Karpas-422 (cell line): ENCODE measurements at places on chromosomes 6 and 20.

GRCh38 chr20:43827940-43828562 lies 86.6 kb upstream of the TOX2 start:
- DNase-seq, result no peak

- DNase-seq, result no peak
Observed at GRCh38 chr6:44569931-44570385, 182.5 kb downstream of the CDC5L start.

- DNase-seq, result no peak
Observed at GRCh38 chr6:128600397-128600951, 80.1 kb upstream of the PTPRK start.

DNA sequence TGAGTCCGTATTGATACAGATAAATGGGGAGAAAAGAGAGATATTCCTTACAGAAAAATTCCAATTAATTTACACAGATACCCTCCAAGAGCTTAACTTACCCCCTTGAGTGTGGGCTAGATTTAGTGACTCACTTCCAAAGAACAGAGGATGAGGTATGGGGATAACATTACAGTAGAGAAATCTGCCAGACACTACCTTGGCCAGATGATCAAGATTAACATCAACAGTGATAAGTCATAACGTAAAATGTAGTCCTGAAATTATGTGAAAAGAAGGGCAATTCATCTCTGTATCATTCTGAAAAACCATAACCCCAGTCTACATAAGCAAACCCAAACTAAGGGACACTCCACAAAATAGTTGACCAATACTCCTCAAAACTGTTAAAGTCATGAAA lies 69.3 kb downstream of the PDSS2 start:
- DNase-seq, result no peak

DNA sequence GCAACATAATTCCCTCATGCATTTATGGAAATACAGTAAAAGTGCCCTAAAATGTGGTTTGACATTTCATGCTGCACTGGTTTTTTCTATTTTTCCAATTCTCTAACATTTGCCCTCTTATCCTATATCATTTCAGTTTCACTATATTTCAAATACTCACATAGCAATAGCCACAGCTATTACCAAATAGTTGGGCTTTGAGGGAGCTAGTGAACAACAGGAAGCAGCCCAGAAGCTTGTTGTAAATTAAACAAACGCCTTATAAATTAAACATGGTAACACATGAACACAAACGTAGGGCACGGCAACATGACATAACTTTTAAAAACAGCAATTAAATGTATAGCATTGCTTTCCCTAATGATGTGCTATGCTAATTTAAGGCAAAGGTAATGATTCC lies 469.0 kb downstream of the CDC5L start:
- no peak for DNase-seq

DNA sequence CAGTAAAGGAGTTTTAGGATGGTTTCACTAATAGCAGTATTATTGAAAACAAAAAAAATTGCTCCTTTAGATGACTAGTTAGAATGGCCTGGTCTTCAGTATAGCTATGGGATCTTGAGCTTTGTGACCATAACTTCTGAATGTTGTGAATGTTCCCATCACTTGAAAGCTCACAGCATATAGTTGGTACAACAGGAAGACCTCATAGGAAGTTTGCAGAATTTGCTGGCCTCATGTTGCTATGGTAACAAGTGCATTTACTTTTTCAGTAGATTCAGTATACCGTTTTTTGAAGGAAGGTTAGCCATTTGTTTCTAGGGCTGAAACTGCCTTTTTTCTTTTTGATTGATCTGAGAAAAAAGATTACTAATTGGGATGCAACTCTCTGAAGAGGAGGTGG lies 8.3 kb downstream of the PHF3 start:
- no peak for DNase-seq

GRCh38 chr6:112879920-112880413 lies 532.8 kb downstream of the RFPL4B start:
- DNase-seq, result peak; percentile 83

GRCh38 chr6:126312013-126312665 lies 27.8 kb upstream of the CENPW start:
- no peak for DNase-seq

DNA sequence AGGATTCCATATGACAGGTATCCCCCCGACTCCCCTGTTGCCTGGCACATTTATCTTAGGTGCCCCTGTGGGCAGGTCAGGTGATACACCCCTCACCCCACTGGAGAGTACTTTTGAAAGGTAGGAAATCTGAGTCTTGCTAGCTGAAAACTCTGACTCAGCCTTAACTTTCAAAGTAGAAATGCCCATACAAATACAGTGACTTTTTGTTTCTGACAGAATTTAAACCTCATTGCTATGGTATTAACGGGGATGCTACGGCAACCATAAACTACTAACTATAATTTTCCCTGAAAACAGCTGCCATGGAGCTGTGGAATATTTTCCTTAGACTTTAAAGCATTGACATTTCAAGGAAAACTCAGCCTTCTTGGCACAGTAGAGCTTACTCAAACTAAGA lies 536.0 kb downstream of the RFPL4B start:
- DNase-seq, result no peak

DNA sequence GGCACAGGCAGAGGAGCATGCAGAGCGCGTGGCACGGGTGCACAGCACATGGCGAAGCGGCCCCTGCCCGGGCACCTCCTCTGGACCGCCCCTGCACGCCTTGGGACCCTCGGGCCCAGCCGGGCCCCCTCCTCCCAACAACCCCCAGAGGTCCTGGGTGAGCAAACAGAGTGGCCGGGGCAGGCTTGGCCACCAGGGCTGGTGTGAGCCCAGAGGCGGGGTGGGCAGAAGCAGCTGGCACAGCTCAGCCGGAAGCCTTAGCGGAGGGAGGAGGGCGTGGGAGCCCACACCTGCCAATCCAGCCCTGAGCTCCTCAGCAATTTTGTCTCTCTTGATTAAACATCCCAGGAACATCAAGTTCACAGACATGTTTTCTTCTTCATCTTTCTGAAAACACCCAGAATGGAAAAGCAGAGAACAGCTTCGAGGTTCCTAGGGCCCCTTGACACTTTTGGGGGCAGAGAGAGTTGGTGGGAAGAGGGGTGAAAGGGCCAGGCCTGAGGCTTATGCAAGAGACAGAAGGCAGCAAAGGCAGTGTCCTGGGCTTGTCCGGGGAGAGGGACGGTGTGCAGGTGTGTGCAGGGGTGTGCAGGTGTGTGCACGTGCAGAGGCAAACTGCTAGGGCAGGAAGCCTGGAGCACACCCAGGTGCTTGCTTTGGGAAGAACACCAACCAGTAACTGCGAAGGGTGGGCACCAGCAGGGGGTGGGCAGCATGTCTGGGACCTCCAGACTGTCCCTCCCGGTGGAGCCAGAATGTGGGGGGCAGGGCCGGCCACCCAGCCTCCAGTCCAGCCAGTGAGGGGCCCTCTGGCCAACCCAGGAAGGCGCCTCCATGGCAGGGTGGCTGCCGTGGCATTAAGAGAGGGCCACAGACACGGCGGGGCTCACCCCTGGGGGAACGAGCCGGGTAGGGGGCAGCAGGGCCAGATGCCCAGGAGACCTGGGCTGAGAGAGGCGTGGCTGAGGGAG lies 4.8 kb downstream of the HRH3 start:
- no peak for DNase-seq

DNA sequence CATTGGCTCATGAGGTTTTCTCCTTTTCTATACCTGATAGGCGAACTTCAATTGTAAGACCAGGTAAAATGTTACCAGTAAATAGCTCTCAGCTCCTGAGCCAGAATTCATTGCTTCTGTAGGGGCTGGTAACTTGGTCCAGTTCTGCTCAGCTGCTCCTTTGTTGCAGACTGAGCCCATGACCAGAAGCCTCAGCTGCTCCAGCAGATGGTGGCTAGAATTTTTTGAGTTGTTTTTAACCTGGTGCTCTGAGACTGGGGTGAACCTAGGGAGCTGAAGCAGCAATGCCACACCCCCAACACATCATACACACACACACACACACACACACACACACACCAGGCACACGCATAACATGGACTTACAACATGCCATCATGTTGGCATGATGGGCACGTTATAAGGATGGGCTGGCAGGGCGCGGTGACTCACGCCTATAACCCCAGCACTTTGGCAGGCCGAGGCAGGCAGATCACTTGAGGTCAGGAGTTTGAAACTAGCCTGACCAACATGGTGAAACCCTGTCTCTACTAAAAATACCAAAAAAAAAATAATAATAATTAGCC lies 103.1 kb downstream of the QRSL1 start:
- no peak for DNase-seq

DNA sequence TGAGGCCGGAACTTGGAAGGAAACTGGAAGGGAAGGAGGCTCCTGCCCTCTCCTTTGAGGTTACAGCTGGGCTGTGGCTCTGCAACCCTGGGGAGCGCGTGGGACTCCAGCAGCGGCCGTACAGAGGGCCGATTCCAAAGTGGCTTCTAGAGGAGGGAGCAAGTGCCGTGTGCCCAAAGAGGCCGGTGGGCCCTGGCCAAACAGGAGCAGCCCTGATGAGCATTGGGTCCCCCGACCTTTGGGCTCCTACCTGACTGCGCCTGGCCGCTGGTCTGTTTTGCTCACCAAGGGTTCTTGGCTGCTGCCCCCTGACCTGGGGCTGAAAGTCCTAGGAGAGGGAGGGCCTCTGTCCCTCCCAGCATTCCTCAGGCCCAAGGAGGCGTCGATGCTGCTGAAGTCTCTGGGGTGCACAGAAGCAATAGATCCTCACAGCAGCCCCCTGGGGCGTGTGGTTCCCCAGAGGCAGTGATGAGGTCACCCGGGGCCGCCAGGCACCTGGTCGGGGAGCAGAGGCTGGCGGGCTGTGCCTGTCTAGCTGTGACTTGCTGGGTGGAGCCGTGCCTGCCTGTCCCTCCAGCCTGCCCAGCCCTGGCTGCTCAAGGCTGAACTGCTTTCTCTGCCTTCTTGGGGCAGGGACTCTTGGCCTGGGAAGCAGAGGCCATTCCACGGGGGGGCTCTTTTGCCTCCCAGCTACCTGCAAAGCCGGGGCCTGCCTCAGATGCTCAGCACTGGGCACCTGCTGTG lies 9.8 kb downstream of the RBM38 start:
- DNase-seq, result peak; percentile 96

DNA sequence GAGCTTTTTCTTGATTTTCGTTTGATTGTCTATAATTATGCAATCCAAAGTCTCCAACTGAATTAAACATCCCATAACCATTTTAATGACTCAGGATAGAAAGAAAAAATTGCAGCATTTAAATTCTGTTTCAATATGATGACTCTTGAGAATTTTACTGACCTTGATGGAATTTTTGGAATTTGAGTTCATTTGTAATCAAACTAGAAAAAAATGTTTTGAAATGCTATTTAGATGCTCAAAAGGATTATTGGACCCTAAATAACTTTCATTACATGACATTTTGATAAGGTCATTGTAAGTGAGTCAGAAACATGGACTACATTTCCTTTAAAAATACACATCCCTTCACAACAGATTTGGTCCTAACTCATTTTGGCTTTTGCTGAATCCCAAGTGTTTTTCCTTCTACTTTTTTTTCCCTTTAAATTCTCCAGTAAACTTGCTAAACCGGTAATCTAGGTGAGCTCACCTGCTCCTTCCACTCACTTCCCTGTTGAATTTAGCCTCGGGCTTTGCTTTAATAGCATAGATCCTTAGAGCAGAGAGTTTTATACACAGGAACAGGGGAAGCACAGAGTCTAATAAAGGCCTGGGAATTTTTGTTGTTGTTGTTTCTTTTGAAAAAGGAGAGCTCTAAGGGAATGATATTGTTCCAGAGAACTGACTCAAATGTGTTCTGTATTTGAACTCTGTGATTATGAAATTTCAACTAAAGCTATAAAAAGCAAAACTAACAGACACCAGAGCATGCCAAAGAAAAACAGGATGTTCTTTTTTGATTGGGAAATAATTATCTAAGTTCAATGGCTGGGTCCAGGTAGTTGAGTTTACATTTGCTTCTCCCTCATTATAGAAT lies 1088.2 kb upstream of the CITED2 start:
- no peak for DNase-seq

DNA sequence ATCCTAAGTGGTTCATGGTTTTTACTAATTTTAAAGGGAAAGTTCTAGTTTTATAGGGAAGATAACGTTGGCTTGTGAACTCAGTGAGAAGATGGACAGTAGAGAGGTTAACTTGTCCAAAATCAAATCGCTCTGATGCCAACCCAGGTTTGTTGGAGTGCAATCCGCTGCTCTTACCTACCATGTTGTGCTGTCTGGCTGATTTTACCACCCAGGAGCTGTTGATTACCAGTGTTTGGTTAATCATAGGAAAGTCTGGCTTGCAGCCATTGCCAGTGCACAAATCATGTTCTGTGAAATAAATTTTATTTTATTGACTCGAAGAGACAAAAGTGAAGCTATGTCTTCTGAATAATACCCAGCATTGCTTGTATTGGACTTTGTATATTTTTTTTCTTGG lies 92.4 kb downstream of the PLCB4 start:
- no peak for DNase-seq

- no peak for DNase-seq
Observed at GRCh38 chr6:34523441-34524206, 32.5 kb downstream of the SPDEF start.

GRCh38 chr6:39310542-39310941 lies 3.7 kb downstream of the KCNK17 start:
- no peak for DNase-seq

DNA sequence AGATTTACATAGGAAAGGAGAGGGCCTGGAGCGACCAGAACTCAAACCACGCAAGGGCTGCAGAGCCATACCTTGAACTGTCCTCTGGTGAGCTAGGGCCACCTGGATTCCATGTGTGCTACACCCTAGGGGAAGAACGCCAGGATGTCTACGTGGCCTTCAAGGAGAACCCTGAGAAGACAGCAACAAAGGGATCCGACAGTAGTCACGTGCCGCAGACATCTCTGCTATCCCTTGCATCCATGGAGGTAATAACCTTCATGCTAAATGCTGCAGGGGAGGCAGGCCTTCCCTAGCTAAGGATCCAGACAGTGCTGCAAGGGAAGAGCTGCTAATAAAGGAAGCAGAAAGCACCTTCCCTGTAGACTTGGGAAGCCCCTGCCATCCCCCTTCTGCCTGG lies 52.9 kb downstream of the NOL4L start:
- DNase-seq, result no peak

DNA sequence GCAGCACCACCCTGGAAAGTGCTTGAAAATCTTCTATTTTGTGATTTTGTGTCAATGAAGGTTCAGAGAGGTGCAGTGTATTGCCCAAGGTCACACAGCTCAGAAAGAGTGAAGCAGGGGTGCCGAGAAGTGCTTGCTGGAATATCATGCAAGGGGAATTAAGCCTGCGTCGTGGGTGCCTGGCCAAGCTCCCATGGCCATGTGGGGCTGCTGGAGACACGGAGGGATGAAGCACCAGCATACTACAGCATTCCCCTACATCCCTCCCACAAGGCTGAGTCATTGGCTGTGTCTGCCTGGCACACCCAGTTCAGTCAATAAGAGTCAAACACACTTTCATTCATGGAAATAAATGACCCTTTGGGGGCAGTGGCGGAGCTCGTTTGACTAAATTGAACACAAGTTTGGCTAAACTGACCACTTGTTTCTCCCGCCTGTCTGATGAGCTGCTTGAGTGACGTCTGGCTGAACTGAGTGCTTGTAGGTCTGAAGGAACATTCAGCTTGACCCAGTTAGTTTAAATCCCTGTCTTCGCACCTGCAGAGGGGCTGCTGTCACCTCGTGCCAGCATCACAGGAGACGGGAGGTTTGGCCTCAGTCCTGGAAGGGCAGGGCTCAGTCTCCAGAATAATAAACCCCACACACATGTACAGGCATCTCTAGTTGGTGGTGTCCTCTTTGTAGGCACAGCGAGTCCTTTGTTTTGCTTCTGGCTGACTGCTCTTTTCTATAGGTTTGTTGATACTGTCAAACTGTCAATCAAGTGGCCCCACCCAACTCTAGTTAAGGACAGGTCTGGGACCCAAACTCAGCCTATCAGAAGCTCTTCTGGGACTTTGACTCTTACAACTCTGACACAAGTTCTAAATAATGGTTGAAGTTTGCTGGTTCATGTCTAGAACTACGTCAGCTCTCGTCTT lies 8.4 kb upstream of the TGM2 start:
- peak; percentile 54 for DNase-seq

- DNase-seq, result no peak
Observed at GRCh38 chr20:51511861-51512619, 30.5 kb downstream of the NFATC2 start.
